ENCODE measurements at places on chromosomes 1 and 21.

DNA sequence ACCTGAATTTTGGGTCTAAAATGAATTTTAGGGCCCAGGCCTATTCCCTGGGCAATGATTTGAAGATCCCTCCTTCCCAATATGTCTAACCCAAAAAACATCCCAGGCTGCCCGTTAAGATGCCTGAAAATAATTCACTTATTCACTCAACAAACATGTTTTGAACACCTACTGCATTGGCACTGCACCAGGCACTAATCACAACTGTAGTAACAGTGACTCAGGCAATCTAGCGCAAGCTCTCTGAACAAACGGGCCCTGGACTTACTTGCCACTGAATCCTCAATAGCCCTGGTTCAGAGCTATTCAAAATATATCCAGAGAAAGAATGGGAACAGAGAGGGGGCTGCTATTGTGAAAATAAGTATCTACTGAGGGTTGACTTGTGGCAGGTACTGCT, 4.2 kb downstream of the CD244 start:
- DNase-seq: no peak

- no peak for DNase-seq
Measured at GRCh38 chr1:223179786-223180185, 36.7 kb upstream of the TLR5 start.

DNA sequence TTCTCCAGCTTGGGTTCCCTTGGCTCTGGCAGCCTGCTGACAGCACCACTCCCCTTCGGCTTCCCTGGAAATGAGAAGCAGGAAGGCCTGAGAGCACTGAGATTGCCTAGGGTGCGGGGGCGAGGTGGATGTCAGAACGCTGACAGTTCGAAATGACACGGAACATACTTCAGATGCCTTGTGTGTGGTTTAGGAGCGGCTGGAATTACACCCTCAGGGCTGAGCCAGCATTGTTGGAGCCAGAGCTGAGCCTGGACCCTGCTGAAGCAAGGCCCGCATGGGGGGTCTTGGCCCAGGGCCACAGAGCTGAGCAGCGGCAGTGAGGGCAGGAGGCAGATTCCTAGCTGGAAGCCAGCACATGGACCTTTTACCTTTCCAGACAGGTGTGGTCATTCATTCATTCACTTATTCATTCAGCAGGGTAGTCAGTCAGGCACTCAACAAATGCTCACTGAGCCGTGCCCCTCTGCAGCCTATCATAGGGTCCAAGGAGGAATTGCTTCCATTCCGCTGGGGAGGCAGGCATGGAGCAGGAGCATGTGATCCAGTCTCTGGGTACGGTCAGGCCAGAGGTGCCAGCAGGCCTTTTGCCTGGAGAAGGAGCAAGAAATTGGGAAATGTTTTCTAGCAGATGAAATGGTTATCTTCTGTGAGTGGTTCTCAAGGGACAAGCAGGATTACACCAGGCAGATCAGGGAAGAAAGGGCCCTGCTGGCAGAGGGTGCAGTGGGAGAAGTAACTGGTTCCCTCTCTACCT, 6.6 kb upstream of the FOXE3 start:
- peak; percentile 4 for DNase-seq

DNA sequence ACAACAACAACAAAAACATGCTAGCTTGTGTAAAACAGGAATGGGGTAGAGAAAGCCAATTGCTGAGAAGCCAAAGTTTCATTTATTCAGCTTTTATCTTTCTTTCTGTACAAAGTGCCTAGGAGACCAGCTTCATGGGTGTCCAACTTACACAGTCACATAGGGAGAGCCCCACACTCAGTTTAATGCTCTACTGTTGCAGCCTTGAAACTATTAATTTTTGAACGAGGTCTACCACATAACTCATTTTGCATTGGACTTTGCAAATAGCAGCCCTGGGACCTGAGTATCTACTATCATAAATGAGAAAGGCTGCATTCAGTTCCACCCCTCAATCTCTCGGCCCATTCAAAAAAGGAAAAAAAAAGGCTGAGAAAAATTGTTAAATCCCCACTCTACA, 98.8 kb downstream of the ZNF644 start:
- DNase-seq: no peak

DNA sequence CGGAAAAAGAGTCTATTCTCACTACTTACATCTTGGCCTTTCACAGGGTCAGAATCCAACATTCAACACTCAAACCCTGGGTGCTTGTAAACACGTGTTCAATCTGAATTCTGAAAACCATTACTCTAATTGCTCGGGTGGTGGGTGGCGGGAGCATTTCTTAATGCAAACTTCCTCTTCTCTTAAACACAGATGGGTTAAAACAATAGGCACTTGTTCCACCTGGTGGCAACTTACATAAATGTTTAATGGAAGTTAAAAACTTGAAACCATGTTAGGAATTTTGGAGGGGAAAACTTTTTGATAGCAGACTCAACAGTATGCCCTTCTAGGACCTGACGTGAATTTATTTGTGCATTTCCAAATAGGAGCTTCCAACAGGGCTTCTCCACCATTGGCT, 23.4 kb upstream of the TDRD10 start:
- DNase-seq: no peak

DNA sequence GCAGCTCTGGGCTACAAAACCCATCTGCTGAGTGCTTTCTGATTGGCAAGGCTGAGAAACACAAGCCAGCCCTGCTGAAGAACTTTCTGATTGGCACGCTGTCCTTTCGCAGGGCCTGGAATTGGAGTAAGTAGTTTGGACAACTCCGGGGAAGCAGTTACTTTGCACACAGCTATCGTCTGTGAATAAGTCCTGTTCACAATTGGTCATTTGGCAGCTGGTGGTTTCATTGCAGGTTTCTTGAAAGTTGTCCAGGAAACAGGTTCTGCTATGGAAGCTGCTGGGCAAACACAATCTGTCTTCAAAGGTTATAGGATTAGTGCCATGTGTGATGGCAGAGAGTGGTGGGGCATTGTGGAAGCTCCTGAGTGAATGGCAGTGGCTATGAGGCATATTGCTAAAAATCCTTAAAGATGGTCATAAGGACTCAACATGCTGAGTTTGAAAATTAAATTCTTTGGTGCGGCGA, at the start of gene KRTAP27-1:
TSS of gene KRTAP27-1 (minus strand) at position 419 of the 469 bp plus-strand sequence. CDS start at position 393, 26 bp downstream.
- no peak for DNase-seq

DNA sequence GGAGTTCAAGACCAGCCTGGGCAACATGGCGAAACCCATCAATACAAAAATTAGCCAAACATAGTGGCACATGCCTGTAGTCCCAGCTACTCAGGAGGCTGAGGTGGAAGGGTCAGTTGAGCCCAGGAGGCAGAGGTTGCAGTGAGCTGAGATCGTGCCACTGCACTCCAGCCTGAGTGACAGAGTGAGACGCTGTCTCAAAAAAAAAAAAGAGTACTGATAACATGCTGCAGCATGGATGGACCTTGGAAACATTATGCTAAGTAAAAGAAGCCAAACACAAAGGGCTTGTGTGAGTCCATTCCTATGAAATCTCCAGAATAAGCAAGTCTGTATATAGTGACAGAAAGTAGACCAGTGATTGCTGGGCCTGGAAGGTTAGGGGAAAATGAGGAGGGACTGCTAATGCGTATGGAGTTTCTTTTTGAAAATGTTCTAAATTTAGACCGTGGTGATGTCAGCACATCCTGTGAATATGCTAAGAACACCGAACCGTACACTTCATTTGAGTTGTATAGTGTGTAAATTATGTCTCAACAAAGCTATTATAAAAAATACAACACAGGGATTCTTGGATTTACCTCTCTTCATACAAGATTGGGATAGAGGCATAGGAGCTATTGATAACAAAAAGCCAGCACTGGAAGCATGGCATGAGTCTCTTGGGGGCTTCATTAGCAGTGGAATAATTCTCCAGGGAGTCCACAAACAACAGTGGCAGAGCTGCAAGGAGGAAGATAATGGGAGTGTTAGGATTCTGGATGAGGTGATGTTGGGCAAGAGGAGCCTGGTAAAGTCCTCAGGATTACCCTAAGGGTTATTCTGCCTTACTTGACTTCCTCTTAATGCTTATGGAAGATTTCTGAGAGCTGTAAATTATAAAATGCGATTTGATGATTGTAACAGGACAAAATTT, 73.5 kb downstream of the TTC3 start:
- DNase-seq: no peak

DNA sequence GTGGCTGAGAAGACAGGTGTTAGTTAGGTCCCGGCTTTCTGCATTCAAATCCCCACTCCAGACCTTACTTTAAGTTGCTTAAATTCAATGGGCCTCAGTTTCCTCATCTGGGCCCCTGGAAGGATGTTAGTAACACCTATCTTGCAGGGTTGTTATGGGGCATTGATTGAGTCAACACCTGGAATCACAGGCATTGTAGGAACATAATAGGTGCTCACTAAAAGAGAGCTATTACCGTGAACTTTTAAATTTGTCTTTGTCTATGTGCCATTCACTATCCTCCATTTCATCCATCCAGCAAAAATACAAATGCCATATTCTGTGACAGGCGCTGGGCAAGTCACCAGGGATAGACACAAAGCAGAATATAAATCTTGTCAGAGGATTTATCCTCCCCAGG, 10.5 kb upstream of the MAPKAPK2 start:
- no peak for DNase-seq

GRCh38 chr1:234258071-234258470, 115.2 kb upstream of the COA6 start:
- no peak for DNase-seq

- no peak for DNase-seq
Measured at GRCh38 chr1:51415963-51416362, 85.6 kb upstream of the TTC39A start.

DNA sequence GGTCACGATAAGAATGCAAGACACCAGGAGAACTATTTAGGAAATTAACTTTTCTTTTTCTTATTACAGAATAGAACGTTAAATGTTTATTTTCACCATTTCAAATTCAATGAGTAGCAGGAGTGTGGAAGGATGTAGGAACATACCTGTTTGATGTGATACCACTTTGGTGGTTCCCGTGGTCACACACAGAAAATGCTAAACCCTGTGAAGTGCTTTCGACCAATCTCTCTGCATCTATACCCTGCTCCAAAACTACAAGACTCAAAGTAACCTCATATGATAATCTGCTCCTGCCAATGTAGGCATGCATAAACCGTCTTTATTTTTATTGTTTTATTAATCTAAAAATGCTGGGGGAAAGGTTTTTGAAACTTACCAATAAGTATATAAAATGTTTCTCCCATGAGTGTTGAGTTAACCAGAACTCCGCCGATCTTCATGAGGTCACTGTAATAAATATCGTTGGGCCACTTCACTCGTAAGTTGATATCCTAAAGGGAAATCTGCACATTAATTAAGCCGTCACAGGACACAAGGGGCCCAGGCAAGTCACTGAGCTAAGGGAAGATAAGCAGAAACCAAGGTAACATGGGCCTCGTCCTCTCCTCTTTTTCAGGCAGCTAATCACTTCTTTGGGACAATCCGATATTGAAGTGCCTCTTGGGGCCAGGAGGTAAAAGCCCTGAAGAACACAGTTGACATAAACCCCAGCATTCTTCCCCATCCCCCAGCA, 60.6 kb downstream of the SIM2 start:
- DNase-seq: no peak

GRCh38 chr1:51856745-51857144, 21.8 kb downstream of the NRDC start:
- DNase-seq: no peak

GRCh38 chr1:231958448-231958847, 331.9 kb downstream of the DISC1 start:
- DNase-seq: no peak

- DNase-seq: no peak
Measured at GRCh38 chr1:86692641-86693040, 11.7 kb upstream of the SH3GLB1 start.

GRCh38 chr1:241799416-241799815, 48.6 kb upstream of the EXO1 start:
- no peak for DNase-seq

DNA sequence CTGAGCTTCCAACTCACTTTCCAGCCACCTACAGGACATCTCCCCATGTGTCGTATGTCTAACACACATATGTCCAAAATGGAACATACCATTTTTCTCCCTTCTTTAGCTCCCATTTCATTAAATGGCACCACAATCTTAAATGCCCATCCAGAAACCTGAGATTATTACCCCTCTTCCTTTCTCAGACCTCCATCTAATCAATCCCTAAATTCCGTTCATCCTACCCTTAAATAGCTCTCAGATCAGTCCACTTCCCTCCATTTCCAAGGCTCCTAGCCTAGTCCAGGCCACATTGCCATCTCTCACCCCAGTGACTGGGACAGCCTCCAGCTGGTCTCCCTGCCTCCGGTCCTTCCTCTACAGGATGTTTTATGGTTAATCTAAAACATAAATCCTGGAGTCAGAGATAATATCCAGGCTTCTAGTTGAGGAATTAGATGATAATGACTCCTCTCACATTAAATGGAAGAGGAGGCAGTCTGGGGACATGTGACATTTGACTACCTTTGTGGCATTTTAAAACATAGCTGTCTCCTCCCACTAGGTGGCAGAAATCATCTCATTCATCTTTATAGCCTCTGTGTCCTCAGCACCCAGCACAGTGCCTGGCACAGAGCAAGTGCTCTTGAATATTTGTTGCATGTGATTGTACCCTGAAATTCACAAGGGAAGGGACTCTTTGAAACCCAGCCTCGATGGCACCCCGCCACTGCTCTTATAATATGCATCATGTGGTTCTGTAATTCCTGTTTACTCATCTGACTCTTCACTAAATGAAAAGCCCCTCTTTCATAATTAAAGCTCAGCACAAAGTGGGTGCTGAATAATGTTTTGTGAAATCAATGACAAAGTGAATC, 102.3 kb downstream of the TMEM53 start:
- DNase-seq: no peak

All from T1000 (cell line).